ENCODE measurements at places on chromosomes 1 and 21.
A peak's percentile ranks its signal among the peaks of the same experiment; 100 is the strongest.

- no peak for DNase-seq
Measured at GRCh38 chr1:5273280-5274003, 619.0 kb downstream of the AJAP1 start.

DNA sequence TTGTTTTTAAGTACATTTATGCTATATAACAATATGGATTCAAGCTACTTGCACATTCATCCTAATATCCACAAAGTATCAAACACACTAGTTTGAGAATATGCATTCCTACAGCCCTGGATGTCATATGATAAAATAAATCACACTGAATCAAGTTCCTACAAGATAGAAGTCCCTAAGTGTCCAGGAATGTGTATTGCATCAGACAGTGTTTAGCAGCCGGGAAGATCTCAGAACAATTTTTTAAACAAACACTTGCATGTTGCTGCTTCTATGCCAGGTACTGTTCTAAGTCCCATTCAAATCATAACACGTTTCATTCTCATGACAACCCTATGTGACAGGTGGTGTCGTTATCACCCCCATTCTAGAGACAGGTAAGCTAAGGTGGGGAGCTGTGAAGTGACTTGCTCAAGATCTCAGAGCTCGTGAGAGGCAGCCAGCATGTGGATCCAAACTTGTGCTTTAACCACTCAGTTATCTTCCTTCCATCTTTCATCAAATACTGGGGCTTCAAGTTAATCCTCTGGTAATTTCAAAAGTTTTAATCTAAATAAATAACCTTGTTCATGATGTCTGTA lies 68.3 kb upstream of the KIF26B start:
- DNase-seq: no peak

GRCh38 chr1:237913345-237913744 lies 22.6 kb upstream of the ZP4 start:
- no peak for DNase-seq

DNA sequence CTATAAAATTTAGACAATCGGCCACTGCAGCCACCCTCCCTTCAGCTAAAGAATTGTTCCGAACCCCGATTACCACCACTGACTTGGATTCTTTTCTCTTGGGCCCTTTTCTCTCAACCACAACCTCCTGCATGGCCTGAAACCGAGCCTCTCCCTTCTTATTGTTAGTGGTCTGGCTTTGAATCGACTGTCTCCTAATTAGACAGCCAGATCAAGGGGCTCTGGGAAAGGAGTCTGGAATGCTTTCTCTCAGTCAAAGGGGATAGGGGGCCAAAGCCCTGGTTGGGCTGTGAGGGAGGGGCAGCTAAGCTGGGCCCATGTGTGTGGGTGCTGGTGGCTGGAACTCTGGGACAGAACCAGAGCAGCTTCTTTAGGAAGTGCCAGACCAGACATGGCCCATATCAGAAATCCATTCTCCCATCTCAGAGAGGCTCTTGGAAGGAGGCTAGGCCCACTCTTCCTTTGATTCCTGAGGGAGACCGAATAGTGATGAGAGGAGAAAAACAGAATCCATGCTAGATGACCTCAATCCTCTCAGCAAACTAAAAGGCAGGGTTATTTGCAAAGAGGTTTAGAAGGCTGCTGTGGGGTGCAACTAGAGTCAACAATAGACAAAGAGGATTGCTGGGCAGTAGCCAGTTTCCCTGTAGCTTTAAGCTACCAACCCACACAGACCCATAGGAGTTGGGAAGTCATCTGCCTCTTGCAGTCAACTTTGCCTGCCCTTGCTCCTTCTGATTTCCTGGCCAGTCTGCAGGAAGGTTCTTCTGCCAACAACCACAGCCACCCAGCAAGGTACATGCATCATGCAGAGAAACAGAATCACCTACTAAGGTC lies 117.6 kb downstream of the AK5 start:
- DNase-seq: no peak

DNA sequence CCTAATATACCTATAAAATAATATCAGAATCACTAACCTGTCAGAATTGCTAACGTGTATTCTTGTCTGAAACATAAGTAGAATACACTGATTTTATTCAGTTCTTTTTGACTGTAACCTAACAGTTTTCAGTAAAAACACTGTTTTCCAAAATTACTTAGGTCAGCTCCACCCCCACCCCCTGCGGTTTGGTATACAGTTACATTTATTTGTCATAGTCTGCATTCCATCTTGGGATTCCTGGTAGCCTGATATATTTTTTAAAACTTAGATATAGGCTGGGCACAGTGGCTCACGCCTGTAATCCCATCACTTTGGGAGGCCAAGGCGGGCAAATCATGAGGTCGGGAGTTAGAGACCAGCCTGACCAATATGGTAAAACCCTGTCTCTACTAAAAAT lies 19.8 kb upstream of the ABCD3 start:
- no peak for DNase-seq

GRCh38 chr1:92820551-92820950 lies 11.3 kb upstream of the RPL5 start:
- no peak for DNase-seq

DNA sequence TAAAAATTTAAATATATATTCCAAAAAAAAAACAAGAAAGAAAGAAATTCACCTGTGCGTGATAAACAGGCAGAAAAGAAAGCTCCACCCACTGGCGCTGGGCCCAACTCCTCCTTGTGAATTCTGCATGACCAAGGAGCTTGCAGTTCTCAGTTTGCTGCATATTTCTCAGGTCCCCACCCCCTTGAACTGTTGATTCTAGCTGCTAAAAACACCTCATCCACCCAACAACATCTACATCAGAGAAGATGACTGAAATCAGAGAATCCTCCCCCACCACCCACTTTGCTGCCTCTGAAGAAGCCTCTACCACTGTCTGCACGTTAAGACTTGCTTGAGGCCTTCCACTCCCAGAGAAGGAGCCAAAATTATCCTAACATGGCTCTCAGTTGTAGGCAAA lies 104.8 kb downstream of the RGS2 start:
- no peak for DNase-seq

DNA sequence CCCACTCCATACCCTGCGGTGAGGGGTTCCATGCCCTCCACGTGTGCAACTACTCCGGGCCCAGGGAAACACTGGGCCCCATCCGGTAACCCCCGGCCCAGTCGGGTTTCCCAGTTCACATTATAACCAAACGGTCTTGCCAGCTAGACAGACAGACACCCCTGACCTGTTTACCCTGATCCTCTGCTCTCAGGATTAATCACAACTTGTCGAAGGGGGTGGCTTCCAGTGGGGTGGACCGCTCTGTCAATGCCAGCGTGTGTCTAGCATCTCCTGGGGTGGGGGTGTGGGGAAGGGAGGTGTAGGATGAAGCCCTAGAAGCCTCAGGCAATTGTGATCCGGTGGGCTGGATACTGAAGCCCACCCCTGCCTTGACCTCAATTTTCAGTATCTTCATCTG lies 4.6 kb upstream of the OLIG2 start:
- DNase-seq: no peak

DNA sequence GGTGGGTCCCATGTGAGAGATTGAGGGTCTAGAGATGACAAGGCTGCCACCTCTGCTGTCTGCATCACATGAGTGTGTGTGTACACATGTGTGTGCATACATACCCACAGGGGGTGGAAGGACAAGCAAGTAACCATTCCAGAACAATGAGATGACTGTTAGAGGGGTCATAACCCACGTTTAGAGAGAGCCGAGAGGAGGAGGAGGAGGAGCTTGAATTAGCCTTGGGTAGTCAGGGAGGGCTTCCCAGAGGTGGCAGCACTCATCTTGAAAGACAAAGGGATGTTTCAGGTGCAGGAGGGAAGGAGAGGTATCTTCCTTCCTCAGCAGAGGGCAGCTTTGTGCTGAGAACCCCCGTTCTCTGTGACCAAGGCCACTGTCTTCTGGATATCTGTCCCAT lies 21.3 kb downstream of the TNFRSF1B start:
- DNase-seq: no peak

- DNase-seq: no peak
Measured at GRCh38 chr1:182877842-182878241, 38.7 kb downstream of the DHX9 start.

GRCh38 chr1:234603221-234604204 lies 6.5 kb downstream of the IRF2BP2 start:
- peak; percentile 13 for DNase-seq

DNA sequence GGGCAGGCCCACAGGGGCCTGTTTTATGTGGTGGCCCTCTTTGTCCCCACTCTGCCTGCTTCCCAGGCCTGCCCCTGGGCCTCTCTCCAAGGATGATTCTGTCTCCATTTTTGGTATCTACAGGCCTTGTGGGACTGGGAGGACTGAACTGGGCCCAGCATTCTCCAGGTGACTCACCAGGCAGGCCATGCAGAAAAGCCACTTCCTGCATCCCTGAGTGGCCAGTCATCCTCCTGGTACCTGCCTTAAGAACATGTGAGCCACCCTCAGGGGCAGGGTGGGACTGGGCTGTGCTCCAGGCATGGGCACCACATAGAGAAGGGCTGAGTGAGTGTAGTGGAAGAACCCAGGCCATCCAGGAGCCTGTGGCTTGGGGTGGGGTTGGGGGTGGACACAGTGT lies 20.0 kb upstream of the BCAR3 start:
- no peak for DNase-seq

DNA sequence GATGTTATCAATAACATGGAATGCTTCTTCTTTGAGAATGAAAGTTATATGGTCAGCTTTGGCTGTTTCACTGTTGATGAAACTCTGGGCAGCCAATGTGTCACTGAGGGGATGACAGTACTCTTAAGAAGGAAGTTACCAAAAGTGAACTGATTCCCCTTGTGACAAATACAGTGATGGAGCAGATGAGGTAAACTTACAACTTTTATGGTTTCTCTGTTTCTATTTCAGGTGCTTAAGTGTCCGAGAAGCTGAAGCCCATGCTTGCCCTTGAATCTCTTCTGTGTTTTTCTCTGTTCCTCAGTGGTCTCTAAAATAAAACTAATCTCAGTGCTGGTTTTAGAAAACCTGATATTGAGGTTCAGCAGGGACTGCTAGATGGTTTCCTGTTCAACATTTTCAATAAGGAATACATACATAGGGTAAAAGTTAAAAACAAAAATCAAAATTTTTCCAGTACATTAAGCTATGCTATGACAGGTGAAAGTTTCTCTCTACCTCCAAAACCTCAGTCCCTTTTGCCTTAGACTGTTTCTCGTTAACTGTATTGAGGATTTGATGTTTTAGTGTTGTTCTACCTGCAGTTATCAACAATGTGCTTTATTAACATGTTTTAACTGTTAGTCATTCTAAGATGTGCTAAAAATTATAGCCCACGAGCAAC lies 454.4 kb upstream of the ADGRL4 start:
- no peak for DNase-seq

- DNase-seq: peak; percentile 62
Measured at GRCh38 chr1:119549719-119550132, 42.7 kb downstream of the HSD3B1 start.

GRCh38 chr1:175504875-175505555 lies 238.4 kb downstream of the TNR start:
- no peak for DNase-seq

- DNase-seq: peak; percentile 60
Measured at GRCh38 chr1:44594871-44595735, 79.2 kb downstream of the TMEM53 start.

- DNase-seq: peak; percentile 61
Measured at GRCh38 chr1:27004471-27005165, 8.0 kb downstream of the TENT5B start.

All from NCI-H1417 (cell line).